ENCODE measurements at places on chromosomes 1 and 21.

DNA sequence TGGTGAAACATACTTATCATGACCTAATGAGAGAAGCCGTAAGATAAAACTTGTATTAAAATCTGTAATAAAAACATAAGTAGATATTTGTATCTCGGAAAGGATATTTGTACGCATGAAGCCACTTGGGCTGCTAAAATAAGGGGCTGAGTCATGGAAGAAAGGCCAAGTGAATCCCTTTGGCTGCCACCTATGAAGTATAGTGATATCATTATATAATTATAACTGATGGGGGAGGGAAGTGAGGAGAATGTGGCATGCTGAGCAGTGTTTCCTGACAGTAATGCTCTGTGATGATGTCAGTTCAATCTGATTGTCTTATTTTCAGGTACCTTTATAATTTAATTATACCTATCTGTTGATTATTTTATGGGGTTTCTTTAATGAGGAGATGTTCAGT lies 13.6 kb downstream of the RWDD3 start:
- DNase-seq, result no peak

GRCh38 chr1:12480041-12480440 lies 138.0 kb downstream of the DHRS3 start:
- DNase-seq, result no peak

- no peak for DNase-seq
These were observed 251.3 kb upstream of the FGGY start for GRCh38 chr1:59045636-59046035.

DNA sequence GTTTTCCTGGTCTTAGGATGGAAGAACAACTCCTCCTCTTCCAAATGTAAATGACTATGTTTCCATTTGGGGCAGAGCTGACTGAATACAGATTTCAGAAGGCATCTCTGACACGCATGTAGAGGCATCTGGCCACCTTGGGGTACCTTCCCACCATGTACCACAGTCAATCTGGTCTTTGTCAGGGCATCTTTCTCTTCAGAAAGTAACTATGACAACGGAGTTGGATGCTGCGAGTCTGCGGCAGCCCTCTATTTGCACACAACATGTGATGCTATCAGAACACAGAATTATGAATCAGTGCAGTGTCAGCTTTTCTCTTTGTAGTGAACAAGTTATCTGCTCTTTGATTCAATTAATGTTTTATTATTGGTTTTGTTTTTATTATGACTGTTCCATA lies 94.7 kb downstream of the TSEN15 start:
- no peak for DNase-seq

DNA sequence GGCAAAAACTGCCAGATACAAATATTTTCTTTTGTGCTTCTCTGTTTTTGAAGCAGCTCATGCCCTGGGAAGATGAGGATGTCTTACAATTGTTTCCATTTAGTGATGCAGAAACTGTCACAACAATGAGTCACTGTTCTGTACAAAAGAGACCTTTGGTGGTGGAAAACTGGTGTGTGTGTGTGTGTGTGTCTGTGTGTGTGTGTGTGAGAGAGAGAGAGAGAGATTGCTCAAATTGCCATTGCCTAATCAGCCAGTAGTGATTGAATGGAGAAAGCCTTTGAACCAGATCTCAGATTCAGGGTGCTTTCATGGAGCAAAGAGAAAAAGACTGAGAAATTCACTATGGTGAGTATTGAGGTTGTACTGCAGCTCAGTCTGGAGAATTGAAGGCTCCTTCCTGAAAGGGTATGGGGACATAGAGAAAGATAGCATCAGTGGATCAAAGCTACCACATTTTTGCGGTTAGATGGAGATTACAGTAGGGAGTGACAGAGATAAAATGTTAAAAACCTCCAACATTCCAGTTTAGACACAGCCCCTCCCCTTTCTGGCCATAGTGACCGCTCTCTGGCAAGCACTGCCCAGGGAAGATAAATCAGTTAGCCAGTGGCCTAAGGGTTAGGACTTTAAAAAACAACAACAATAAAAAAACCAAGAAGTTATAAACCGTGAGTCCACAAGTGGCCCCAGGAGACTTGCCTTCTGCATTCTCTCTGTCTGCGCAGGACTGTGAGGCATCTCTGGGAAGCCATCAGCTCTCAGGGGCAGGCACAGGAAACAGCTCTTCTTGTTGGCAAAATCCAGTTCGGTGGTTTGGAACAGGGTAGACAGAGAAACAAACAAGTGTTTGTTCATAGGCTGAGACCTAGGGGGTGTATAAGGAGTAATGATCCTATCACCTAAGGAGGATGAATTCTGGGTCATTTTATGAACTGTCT lies 406.5 kb downstream of the DUSP10 start:
- DNase-seq, result peak; percentile 25

DNA sequence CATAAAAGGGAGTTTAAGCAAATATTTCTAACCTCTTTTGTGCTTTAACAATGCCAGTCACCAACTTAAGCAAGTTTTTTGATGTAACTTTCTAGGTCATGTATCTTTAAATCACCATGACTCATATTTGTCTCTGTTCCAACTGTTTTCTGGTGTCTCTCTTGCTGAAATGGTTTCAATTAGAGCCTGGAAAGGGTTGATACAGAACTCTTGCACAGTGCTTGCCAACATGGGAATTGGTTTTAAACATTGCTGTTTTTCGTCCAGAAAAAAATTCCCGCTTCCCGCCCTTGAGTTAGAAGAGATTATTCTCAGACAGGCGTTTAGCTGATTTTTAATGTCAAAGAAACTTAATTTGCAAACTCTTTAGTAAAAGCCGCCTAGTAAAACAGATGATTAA lies 46.4 kb upstream of the SLC22A15 start:
- no peak for DNase-seq

- DNase-seq, result no peak
These were observed 145.9 kb upstream of the KAZN start for GRCh38 chr1:14452551-14452950.

DNA sequence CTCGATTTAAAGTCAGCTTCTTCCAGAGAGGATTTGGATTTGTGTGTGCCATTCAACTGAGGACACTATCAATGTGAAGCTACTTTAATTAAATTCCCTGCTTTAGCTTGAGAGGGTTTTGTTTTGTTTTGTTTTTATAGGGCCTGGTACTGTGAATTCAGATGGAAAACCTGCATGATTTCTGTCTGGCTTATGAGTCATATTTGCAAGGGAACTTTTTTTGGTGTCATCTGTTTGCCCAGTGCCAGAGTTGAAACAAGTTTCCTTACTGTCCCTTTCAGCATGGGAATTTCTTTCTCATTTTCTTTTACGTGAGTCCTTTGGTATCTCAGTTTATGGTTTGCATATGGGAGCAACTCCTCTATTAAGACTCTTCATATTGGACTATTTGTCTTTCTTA lies 194.6 kb downstream of the GREM2 start:
- DNase-seq, result no peak

- no peak for DNase-seq
These were observed 60.0 kb downstream of the BACE2 start for GRCh38 chr21:41228006-41228370.

DNA sequence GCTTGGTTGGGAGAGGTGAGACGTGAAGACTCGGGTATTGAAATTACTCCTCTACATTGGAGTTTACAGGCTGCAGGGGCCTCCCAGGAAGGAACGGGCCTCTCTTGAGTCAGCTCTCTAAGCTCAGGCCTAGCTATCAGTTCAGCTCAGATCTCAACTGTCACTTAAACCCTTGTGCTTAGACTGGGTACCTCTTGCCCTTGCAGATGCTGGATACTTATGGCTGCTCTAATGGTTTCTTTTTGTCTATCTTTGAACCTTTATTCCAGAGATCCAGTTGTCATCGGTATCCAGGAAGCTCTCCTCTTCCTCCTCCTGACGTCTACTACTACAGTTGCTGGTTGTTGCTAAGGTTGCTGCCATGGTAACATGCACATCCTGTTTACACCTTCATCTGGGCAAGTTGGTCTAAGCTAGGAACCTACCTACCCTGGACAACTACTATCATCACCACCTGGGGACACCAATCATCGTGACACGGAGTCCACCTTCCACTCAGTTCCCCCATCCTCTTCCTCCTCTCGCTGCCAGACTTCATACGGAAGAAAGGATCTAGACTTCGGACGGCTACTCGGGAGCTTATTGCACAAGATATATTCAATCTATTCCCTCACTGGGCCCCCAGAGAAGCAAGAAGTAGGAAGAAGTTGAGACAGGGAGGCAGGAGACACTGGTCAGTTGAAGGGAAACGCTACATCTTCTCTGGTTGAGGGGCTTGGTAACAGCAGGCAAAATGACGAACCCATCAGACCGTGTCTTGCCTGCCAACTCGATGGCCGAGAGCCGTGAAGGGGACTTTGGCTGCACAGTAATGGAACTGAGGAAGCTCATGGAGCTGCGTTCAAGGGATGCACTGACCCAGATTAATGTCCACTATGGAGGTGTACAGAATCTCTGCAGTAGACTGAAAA lies 56.1 kb downstream of the ATP2B4 start:
- DNase-seq, result no peak

DNA sequence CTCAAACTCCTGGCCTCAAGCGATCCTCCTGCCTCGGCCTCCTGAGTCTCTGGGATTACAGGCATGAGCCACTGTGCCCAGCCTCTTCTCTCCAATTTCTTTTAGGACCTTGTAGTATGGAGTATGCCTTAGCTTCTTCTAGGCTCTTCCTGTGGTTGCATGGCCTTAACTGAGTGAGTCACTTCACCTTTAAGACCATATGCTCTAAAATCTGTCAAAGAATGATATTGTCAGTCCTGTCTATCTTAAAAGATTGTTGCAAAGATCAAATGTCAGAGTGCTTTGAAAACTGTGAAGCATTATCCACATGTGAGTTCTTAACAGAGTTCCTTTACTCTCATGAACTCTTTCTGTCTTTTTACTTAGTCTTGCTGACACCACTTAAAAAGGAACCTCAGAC lies 37.2 kb downstream of the ATP2B4 start:
- no peak for DNase-seq

- no peak for DNase-seq
These were observed 28.7 kb upstream of the EIF4G3 start for GRCh38 chr1:21205416-21205815.

- no peak for DNase-seq
These were observed 43.3 kb upstream of the USP25 start for GRCh38 chr21:15686506-15686905.

DNA sequence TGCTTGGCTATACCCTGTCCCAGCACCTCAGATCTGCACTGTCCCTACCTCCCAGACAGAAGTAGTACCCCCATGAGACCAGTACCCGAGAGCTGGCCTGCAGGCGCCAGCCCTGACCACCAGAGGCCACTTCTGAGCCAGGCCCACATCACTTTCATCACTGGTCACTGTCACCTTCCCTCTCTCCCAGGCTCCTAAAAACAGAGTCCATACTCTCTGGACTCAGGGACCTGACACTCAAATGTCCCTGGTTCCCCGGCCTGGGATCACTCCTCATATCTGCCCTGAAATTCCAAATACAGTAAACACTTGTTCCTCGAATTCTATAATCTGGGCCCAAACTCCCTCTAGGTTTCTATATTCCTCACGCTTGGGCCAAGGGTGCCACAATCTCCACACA lies 18.7 kb downstream of the TMEM53 start:
- no peak for DNase-seq

GRCh38 chr1:221449801-221450470 lies 292.0 kb downstream of the DUSP10 start:
- DNase-seq, result peak; percentile 76

GRCh38 chr1:40710581-40711315 lies 19.2 kb downstream of the NFYC start:
- no peak for DNase-seq

GRCh38 chr1:151763990-151764389 lies 694 bp upstream of the MRPL9 start:
- DNase-seq, result no peak

GRCh38 chr1:40745176-40745575 lies 38.4 kb upstream of the KCNQ4 start:
- DNase-seq, result no peak

DNA sequence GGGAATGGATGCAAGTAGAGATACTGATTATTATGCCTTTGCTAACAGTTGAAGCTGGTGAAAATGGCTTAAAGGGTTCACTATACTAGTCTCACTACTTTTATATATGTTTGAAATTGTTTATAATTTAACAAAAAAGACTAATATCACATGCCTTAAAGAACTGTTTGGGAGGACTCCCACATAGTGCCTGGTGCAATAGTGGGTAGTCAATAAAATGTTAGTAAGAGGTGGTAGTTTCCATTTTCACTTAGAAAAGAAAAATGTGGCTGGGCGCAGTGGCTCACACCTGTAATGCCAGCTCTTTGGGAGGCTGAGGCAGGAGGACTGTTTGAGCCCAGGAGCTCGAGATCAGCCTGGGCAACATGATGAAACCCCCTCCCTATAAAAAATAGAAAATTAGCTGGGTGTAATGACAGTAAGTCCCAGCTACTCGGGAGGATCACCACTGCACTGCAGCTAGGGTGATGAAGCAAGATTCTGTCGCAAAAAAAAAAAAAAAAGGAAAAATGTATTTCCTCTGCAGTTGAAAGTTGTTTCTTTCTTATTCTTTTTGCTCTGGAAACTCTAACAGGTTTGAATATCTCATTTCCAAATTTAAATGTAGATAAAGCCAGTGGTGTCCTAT lies 24.5 kb downstream of the C21orf91 start:
- no peak for DNase-seq

All from brain microvascular endothelial cell (primary cell).